GM03348 (cell line): ENCODE measurements at places on chromosomes 6 and 20.

DNA sequence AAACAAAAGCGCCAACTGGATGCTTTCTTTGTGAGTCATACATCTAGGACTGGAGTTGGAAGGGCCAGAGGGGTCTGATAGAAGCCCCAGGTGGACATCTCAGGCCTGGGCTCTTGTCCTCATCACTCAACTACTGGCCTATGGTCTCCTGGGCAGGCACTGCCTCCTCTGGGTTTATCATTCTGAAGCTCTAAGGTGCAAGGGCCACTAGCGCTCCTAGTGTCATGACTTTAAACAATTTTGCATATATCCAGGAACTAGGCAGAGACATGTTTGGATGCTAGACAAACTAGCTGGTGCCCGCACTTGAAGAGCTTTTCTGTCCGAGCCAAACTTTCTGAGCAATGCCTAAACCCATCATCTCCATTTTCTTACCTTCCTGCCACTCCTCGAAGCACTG is 72.3 kb downstream of the CD164 start:
- no peak for DNase-seq

DNA sequence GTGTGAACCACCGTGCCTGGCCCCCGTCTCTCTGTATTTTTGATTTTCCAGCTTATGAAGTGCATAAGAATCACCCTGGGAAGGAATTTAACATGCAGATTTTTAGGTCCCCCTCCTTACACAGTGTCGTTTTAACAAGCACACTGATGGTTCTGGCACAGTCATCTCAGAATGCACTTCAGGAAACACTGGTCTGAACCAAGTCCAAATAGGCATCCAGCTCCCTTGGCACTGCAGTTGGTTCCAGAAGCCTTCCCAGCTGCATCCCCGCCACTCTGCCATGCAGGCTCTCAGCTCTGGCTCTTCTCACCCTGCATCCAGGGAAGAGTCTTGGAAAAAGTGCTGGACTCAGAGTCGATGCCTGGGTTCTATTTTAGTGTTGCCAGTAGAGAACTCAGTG is 20.1 kb downstream of the RIPOR2 start:
- DNase-seq: no peak

- DNase-seq: no peak
These were observed 11.7 kb upstream of the TBC1D7 start for GRCh38 chr6:13339863-13340630.

DNA sequence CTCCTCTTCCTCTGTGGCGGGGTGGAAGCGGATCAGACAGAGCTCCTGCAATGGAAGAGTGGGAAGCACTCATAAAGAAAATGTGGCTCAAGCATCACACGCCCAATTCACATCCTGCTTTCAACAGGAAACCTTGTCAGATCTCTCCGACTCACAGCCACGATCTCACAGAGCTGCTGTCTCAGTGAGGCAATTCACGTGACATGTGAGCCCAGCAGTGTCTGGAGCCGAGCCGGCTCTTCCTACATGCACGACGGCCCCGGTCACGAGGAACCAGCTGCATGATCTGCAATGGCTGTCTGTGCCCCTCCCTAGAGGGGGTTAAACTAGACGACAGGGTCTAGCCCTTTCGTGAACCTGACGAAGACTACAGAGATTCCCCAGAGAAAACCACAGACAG is 29.5 kb upstream of the TCFL5 start:
- DNase-seq: no peak

DNA sequence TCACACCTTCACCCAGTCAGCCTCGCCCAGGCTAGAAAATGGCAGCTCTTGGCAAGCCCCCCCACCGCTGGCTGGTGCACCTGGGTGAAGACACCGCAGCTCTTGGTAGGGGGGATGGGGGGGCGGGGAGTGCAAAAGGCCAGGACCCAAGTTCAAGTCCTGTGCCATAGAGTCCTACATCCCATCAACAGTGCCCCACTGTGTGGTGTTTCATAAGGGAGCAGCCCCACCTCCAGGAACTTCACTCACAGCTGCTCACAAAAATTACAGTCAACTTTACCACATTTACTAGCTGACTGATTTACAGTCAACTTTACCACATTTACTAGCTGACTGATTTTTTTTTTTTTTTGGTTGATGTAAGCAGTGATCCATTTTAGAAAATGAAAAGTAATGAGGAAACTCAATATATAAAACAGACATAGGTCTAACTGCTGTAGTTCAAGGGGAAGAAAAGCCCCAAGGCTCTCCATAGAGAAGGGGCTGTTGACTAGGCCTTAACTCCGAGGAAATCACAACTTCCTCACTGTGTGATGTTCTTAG is 208.9 kb upstream of the SNX9 start:
- peak; percentile 29 for DNase-seq

GRCh38 chr6:20142866-20143265 is 69.4 kb downstream of the MBOAT1 start:
- DNase-seq: no peak

DNA sequence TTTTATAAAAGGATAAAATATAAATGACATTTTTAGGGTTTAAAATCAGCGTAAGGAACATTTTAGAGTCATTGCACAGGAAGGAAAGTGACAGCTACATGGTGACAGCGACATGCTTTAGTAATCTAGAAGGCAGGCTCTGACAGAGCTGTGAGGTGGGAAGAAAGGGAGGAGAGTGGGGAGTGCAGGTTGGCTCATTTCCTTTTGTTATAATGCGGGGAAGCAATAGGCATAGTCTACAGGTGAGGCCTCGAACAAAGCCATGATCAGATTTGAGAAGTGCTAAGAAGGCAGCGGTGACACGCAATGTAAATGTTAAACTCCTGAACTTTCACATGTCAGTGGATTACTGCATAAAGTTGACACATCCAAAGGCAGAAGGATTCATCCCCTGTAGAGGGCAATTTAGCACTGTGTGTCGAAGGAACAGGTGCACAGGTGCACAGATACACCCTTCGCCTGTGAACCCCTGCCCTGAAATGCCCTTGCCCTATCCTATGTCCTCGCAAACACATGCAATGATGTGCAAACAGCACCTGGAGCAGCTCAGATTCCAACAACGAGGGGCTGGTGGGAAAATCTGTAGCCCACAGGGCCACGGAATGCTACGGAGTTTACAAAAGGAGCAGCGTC is 32.4 kb upstream of the SMOC2 start:
- no peak for DNase-seq

GRCh38 chr6:162651505-162651904 is 76.1 kb downstream of the PRKN start:
- DNase-seq: no peak

DNA sequence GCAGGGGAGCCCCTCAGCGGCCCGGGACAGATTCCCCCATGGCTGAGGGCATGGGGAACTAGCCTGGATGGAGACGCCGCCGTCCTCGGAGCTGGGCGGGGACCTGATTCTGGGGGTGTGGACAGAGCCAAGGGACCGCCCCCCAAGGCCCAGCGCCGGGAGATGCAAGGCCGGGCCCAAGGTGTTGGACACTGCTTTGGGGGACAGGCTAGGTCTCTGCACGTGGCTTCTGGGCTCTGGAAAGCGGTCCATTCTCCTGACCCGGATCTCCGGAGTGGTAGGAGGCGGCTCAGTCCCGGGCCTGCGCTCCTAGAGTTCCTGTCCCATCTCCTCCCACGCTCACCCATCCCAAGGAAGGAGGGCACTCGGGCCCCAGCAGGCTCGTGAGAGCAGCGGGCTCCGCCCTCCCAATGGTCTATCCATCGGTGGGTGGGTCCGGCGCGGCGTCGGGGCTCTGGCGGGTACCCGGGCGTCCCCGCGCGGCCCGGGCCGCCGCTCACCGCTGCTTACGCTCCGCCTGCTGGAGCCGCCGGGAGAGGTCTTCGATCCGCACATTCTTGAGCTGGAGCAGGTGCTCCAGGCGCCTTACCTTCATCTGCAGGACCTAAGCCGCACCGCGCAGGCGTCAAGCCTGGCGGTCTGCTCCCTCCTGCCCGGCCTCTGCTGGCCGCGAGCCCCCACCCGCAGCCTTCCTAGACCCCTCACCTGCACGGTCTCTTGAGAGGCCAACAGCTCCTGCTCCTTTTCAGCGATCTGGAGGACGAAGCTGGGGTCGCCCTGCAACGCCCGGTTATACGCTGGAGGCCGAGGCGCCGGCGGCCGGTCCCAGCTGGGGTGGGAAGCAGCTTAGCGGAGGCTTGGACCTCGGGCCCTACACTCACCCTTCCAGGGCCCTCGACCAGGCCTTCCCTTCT is 3.3 kb downstream of the SPEF1 start:
- peak; percentile 86 for DNase-seq

DNA sequence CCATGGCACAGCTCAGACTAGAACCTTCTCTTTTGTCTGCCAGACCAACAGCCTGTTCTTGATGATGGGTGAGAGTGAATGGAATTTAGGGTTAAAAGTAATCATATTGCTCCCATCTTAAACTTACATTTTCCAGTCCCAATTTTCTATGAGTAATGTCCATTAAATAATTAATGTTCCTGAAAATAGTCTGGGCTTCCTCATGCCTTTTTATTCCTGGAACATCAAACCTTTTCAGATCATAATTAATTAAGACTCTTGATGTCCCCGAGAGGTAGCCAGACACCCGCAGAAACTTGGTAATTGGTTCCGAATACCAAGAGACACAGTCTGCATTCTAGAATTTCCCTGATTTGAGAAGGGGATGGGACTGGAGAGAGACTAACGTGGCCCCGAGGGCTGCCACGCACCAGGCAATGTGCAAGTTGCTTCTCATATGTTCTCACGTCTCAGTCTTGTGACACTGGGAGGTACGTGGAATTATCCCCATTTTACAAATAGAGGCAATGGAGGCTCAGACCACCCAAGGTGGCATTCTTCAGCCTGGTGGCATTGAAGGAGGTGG is 78.6 kb upstream of the TOX2 start:
- no peak for DNase-seq

GRCh38 chr6:79762370-79762769 is 131.2 kb downstream of the SH3BGRL2 start:
- no peak for DNase-seq

DNA sequence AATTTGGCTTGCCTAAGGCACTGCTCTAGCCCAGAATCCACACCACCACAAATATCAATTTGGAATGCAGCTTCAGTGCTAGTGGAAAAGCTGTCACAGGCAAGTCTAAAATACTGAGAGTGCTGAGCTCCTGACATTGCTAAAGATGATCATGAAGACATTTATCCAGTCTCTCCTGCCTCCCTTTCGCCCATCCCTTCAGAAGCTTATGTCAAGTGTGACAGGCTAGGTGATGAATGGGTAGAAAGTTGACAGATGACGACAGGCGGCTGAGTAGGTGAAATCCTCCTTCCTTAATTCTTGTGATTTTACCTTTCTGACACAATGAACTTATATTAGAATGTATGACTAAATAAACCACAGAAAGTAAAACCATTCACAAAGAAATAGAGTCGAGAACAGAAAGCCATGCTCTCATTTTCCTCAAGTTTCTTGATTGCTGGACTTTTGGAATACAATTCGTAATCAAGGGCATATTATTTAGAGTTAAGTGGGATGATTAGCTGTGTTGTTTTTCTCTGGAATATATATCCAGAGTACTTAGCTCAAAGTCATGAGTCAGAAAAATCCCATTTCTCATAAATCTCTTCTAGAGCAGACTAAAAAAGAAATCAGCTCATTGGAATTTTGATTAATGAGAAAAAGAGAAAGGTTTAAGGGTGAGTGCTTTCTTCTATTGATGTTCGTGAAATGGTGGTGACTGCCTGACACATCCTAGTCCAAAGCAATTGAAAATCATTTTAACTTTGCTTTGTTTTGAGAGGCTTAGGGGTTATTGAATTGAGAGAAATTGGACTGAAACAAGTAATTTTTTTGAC is 1228.2 kb upstream of the CITED2 start:
- no peak for DNase-seq

DNA sequence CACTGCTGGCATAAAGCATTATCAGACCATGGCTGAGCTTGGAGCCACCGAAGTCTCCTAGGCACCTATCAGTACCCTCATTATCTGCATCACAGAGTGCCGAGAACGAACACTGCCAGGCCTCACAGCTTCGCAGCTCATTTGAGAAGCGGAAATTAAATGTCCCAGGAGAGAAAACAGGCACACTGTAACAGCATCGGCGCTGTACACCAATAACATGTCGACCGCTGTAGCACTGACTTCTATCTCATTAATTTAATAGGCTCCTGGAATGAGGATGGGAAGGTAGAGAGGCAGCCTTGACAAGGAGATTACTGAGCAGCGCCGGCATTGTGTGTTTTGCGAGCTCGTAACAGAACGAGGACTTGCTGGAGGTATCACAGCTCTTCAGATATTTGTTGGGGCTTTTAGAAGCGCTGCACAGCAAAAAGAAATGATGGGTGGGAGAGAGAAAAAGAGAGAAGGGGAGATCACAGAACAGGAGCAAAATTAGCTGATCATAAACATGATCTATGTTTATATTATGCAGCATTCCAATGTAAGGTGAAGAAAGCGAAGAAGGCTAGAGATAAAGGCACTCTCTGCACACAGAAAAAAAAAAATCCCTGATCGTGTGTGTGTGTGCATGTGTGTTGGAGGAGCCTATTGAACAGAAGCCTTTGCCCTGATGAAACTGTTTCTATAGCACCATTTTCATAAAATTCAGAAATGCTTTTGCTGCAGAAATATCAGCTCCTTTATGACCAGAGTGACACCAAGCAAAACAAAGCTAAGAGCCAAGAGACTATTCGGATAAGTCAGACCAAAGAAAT is 29.2 kb downstream of the ID4 start:
- no peak for DNase-seq
